Activated CD8-positive, alpha-beta T cell treated with anti-CD3 and anti-CD28 coated beads, Interleukin-2, amount 10 ng/mL, durations not matched to agents 7 days and 5 days (primary cell): ENCODE measurements at places on chromosomes 6 and 20.

- DNase-seq, result no peak
Observed at GRCh38 chr6:16539086-16539931, 222.0 kb downstream of the ATXN1 start.

GRCh38 chr6:101257163-101257562 lies 136.3 kb upstream of the GRIK2 start:
- no peak for DNase-seq

GRCh38 chr6:5673019-5673790 lies 333.5 kb downstream of the NRN1 start:
- no peak for DNase-seq

DNA sequence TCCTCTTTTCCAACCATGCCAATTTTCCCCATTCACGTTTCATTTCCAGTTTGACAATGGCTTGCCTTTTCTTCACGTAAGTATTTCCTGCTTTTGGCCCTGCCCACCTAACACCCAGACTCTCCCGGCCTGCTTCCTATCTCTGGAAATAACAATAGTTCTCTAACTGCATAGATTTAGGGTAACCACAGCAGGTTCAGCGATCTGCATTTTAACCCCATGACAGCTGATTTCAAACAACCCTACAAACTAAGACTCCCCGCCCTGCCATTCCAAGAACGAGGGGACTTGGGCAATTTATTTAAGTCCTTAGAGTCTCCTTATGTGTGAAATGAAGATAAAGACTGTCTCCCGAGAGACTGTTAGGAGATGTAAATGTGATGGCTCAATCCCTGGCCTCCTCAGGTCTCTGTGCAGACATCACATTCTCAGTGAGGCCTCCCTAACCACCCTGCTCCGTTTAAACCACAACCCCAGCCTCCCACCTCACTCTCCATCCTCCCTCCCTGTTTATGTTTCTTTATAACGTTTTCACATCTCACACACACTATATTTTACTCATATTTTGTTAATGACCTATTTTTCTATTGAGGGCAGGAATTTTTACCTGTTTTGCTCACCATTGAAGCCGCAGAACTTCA lies 134.8 kb downstream of the GJA10 start:
- DNase-seq, result peak; percentile 38

- DNase-seq, result no peak
Observed at GRCh38 chr20:10429443-10429981, 4.5 kb downstream of the MKKS start.

- DNase-seq, result no peak
Observed at GRCh38 chr20:61558726-61559125, 306.7 kb downstream of the CDH4 start.

DNA sequence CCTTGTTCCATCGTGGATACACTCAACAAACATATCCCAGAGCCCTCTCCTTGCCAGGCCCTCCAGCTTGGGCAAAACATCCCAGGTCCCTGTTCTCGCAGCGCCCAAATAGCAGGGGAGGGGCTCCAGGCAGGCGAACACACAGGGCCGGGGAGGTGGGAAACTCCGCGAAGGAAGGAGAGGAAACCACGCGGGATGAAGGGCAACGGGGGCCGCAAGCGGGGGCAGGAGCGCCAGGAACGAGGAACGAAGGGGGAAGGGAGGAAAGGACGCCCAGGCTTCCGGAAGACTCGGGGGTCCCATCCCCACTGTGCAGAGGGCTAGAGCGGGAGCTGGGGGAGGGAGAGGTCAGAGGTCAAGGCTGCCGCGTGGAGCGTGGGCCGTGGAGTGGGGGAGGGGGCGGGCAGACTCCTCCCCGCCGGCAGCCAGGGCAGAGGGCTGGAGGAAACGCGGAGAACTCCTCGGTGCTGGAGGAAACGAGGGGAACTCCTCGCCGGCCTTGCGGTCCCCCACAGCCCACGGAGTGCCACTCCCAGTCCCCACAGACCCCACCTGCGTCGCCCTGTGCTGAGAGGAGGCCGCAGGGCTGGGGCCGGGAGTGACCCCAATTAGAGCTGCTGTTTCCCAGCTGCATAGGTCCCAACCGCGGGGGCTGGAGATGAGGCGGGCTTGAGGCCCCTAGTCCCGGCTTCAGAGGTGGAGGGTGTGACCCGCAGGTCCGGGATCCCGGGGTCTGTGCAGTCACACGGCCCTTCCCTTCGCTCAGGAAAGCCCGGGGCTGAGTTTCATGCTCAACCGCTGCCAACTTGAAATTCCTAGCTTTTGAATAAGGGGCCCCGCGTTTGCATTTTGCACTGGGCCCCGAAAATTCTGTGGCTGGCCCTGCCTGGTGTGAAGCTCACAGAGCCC lies 1.2 kb upstream of the RBM38 start:
- peak; percentile 68 for DNase-seq

GRCh38 chr20:47358672-47359529 lies 2.4 kb upstream of the ZMYND8 start:
- no peak for DNase-seq

- no peak for DNase-seq
Observed at GRCh38 chr20:19727251-19727847, 30.7 kb upstream of the RIN2 start.

DNA sequence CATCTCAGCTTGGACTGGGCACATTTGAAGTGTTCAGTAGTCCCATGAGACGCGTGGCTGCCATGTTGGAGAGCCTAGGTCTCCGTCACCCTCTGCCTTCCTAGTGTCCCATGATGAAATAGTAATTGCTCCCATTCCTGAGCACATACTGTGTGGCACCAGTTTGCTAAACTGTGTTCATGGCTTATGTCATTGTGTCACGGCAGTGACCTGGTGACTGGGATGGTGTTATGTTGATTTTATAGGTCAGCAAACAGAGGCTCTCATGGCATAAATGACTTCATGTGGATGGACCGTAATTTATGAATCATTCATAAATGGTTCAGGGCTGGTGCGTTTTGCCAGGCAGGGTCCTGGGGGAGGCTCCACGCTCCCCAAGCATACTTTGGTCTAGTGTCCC lies 3.8 kb downstream of the BCAS4 start:
- no peak for DNase-seq

GRCh38 chr6:147063469-147064031 lies 140.7 kb upstream of the STXBP5 start:
- DNase-seq, result no peak

DNA sequence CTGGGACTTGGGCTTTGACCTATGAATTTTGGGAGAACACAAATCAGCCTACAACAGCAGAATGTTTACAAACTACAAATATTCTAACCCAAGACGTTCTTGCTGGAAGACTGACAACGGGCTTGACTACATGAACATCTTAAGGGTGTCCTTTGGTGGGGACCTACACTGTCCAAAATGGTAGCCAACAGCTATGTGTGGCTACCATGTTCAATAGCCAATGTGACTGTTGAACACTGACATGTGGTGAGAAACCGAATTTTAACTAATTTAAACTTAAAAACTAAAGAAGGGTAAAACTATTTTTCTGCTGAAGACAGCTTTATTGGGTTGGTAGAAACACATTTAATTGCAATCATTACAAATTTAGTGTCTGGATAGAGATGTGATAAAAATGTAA lies 30.1 kb downstream of the LINC00237 start:
- DNase-seq, result no peak

DNA sequence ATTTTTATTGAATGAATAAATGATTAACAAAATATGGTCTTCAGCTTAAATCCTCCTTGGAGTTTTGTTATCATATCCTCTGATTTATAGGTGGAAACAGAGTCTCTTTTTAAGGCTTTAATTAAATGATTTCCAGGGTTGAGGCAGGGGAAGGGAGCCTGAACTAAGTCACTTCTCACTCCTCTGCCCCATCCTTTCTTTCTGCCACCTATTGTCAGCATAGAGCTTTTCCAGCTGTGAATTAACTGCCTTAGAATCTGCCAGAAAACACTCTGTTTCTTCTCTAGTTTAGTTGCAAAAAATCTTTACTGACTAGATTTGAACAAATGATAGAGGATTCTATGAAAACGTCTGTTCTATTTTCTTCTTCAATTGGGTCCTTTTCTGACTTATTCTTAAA lies 9.8 kb downstream of the OGFRL1 start:
- no peak for DNase-seq

- DNase-seq, result no peak
Observed at GRCh38 chr6:9523462-9523861, 891.4 kb downstream of the TFAP2A start.

DNA sequence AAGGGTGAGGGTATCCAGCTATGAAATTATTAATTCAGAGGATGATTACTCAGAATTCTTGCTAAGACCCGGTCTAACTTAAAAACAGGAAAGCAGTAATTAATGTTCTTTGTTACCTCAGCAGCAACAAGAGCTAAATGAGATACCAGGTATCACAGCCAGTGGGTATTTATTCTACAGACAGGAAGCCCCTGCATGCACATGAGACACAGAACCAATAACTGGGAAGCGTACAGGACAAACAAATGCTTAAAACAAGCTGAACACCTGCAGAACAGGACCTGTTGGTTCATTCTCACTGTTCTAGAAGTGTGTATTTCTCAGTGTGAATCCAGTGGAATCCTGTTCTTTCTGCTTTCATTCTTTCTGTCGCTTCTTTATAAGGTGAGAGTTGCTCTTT lies 30.9 kb downstream of the SCML4 start:
- DNase-seq, result no peak

- no peak for DNase-seq
Observed at GRCh38 chr6:136103763-136104311, 146.3 kb downstream of the MTFR2 start.
